NCI-H526 (cell line): ENCODE measurements at places on chromosomes 5 and 9.

DNA sequence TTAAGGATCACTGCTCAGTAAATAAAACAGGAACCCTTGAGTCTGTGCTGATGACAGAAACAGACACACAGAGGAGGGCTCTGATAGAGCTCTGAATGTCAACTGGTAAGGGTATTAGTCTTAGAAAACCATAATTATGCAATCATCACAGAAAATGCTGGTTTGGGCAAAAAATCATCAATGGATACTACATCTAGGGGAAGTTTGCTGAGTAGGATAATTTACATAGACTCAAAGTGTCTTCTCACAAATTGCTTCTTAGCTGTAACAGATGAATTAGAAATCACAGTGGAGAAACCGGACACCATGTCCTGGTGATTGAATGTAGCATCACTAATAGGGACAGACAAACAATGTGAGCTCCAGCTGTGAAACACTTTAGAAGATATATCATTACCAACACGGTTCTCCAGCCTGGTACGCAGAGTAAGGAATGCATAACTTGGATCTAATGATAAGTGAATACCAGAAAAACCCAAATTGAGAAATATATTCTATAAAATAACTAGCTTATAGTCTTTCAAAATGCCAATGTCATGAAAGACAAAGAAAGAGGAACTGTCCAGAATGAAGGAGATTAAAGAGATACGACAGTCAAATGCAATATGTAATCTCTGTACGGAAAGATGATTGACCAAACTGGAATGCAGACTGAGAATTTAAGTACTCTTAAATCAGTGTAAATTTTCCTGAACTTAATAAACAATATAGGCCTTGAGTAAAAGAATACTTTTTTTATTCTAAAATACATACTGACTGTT is 17.3 kb downstream of the CHD1 start:
- DNase-seq, result no peak

DNA sequence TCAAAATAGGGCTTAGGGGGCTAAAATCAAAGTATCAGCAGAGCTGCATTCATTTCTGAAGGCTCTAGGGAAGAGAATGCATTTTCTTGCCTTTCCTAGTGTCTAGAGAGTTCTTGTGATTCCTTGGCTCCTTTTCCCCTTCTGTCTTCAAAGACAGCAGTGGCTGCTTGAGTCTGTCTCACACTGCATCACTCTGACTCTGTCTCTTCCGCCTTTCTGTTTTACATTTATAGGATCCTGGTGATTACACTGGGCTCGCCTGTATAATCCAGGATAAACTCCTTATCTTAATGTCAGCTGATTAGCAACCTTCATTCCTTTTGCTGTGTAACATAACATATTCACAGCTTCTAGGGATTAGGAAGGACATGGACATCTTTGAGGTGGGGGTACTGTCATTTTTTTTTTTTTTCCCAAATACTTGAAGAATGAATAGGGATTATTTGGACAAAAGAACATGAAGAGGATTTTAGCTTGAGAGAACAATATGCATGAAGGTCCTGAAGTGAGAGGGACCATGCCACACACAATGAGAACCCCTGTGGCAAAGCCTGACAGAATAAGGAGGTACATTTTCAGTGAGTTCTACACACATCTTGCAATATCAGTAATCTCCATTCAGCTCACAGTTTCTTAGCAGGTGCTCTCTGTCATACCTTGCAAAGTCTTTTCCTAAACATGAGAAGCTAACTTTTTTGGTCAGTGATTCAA is 267.6 kb downstream of the FAM170A start:
- DNase-seq, result no peak

- no peak for DNase-seq
These were observed 125.2 kb downstream of the GADD45G start for GRCh38 chr9:89729954-89730530.

DNA sequence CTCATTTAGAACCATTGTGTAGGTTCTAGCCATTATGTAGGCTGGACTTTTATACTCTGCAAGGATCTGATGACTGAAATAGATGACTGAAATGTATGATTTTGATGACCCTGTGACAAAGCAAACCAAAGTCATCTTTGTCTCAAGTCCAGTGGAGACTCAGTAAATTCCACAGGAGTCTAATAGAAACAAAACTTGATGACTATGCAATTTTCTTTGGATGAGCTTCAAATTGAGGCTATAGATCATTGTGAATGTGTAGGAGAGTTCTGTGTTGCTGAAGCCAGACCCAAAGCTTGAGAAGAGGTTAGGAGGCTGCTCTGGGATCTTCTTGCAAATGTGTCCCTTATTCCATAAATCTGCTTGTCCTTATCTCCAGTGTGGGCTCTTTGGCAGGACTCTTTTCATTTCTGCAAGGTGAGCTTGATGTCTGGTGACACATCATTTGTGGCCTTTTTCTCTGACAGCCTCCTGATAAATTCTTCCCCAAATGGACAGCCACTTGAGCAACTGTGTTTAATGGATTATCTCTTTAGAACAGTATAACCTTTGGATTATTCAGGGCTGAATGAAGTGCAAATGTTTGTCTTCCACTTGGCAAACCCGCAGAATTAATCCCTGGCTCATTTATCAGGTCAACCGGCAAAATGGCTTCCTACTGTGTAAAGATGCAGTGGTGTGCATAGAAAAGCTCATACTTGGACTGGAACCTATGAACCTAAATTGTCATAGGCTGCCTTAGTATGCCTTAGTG is 235.1 kb upstream of the ANKH start:
- DNase-seq, result no peak

DNA sequence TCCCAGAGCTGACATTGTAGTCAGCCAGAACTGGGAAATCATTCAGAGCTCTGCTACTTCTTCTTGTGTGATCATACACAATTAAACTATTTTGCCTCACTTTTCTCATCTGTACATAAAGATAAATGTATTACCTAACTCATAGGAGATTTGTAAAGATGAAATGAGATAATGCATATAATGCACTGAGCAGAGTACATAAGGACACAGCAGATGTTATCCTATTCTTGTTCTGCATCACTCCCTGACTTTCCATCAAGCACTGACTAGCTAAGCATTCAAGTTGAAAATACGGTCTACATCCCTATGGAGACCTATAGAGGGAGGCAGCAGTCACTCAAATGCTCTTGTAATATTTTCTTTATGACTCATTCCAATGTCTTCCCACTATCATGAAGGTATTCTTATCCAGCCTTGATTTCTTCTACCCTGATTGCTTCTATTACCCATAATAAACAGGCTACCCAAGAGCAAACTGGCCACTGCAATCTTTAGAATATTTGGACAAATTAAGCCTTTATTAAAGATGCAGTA is 16.3 kb upstream of the PRR16 start:
- no peak for DNase-seq

DNA sequence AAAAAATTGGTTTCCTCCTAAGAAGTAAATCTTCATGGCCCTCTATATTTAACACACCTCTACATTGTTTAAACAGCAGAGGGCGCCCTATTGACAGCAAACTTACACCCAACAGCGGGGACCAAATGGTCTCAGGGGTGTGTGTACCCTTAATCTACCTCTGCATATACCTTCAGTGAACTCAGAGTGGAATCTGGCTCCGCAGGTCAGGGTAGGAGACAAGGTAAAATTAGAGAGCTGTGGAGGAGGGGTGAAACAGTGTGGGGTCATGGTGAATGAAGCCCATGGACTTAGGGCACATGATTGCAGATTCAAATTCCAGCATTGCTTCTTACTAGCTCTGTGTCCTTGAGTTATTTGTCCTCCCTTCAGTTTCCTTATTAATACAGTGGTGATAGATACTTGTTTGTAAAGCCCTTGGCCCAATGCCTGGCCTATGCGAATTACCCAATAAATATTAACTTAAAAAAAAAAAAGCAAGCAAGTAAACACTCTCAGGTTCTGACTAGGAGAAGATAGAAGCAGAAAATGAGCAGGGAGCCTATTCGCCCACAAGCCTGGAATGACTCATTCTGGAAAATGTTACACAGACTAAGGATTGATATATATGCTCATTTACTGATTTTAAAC is 122.9 kb downstream of the CAVIN4 start:
- peak; percentile 13 for DNase-seq

DNA sequence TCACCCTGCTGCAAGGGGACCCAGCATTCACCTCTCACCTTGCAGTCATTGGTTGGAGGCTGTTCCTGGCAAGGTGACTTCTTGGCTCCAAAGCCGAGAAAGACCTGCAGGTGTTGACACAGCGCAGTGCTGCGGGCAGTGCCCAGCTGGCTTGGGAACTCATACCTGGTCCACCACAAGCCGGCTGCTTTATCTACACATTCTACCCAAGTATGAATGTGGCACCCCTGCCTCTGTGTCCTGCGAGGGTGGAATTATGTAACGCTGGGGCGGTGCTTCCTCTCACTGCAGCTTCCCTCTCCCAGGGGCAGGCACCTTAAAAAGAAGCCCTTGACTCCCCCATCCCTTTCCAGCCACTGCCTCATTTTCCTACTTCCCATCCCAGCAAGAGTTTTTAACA is 2.5 kb upstream of the ZMYND19 start:
- DNase-seq, result no peak

- no peak for DNase-seq
These were observed 453.6 kb upstream of the TUSC1 start for GRCh38 chr9:26131886-26132285.

- no peak for DNase-seq
These were observed 435.6 kb upstream of the CDH9 start for GRCh38 chr5:27474047-27474309.

DNA sequence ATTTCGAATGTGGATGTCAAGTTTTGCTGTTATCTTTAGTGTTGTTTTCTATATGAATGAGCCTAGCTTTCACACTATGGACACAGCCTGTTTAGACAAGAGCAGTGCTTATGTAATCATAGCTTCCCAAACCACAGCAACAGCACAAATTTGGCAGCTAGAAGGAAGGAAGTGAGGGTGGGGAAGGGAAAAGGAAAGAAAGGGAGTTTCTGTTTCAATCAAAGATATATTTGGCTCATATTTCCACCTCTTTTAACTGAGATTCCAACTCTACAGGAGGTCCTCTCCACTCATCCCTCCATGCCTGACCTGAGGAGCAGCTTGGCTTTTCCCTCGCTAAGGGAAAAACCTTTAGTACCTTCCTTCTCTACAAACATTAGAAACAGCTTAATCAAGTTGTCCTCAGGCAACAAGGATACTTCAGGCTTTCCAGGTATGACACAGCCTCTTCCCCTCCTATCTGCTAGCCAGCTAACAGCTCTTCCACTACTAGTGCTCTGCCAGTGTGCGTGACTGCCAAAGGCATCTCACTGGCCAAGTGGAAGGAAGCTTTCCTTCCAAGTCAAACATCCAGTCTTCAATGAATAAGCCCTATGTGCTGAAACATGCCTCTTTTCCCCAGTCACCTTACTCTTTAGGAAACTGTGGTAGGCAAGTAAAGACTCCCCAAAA is 268.6 kb upstream of the PTGER4 start:
- DNase-seq, result no peak

- no peak for DNase-seq
These were observed 24.7 kb downstream of the FGF1 start for GRCh38 chr5:142661143-142661542.

DNA sequence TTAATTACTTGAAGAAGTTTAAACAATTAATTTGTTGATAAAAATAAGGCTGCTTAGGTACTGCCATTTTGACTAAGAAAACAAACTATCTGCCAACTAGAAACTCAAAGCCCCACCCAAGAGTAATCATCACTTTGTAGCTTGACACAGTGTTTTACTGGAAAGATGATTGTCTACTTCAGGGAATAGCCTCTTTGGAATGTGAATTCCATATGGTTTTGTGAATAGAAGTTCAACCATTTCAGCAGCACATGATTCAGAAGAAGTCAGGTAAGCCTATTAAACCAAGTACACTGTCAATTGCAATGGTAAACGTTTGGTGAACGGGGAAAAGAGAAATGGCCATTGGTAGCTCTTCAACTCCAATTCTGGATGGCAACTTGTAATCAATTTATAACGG is 55.2 kb downstream of the PLK2 start:
- DNase-seq, result no peak

GRCh38 chr5:133565993-133566392 is 46.3 kb downstream of the FSTL4 start:
- DNase-seq, result no peak

DNA sequence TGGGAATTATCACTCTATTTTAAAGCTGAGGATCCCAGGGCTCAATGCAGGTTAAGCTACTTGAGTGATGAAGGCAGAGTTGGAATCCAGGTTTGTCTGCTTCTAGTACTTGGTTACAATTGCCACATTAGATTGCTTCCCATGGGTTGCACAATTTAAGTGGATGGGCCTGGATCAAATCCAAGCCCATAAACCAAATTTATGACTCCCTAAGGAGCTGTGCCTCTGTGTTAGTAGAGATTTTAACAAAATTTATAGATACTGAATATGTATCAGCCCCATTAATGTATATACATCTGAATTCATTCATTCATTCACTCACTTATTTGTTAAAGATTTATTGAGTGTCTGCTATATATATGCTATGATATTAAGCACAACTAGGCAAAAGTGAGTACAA is 332.3 kb upstream of the KLF9 start:
- DNase-seq, result peak; percentile 76

DNA sequence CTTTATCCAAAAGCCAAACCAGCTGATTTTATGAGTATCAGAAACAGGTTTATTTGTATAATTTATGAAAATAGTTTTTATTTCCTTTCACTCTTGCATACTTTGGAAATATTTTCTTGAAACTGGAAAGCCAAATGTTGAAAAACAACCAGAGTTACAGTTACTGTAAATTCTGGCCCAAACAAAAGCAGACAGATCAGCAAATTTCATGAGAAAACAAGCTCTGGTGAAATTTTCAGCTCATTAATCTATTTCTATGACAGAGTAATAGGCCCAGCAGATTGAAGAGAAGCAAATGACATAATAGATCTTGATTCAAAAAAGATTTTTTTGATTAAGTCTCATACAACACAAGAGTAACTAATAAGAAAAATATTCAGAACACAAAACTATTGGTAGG is 182.7 kb downstream of the ENC1 start:
- DNase-seq, result no peak

DNA sequence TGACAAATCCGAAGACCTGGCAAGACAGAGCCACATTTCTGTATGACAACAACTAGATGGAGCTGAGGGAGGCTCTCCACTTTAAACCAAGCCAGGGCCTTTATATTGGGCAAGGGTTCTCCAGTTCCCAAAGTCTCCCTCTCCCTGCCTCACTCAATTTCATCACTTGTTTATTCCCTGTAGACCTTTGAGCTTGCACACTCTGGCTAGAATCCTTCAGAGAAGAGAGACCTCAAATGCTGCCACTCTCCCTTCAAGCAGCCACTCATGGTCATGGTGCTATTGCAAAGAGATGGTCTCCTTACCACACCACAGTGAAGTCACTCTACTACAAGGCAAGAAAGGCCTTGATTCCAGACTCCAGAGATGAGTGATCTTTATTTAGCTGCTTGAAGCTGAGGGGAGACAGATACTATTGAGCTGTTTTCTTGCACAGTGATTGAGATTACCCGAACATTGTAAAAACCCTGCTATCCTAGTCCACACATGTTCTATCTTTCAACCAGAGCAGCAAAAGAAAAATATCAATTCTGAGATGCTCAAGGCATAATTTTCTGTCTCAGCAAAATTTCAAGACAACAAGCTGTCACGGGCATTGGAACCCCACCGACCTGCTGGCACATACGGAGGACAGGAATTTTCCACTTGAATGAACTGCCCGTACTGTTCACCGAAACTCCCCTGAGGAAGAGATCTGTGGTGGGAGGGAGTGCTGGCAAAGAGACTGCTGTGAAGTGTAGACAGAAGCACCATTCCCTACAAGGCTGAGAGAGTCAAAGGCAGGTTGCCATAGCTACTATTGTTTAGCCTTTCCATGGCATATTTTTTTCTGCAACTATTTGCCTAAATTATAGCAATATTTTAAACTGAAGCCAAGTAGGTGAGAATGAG is 81.1 kb downstream of the CDO1 start:
- DNase-seq, result no peak
